ENCODE measurements at places on chromosomes 2 and 18.

- no peak for DNase-seq
These were observed 173.5 kb downstream of the MREG start for GRCh38 chr2:215839816-215840215.

DNA sequence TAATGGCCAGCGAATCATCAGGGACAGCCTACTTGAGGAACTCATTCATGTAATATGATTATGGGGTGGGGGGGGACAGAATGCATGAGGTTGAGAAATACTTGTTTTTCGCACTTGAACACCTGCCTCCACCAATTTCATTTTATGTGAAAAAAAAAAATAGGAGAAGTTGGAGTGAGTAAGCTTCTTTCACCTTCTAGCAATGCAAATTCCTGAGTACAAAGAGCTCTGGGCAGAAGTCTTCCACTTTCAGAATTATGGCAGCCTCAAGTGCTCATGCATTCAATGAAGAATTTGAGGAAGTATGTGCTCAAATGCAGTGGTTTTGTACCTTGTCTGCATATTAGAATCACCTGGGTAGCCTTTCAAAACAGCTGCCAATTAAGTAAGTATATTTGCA lies 40.1 kb upstream of the GPD2 start:
- DNase-seq = no peak

- no peak for DNase-seq
These were observed 436.8 kb upstream of the MYT1L start for GRCh38 chr2:2767837-2768236.

DNA sequence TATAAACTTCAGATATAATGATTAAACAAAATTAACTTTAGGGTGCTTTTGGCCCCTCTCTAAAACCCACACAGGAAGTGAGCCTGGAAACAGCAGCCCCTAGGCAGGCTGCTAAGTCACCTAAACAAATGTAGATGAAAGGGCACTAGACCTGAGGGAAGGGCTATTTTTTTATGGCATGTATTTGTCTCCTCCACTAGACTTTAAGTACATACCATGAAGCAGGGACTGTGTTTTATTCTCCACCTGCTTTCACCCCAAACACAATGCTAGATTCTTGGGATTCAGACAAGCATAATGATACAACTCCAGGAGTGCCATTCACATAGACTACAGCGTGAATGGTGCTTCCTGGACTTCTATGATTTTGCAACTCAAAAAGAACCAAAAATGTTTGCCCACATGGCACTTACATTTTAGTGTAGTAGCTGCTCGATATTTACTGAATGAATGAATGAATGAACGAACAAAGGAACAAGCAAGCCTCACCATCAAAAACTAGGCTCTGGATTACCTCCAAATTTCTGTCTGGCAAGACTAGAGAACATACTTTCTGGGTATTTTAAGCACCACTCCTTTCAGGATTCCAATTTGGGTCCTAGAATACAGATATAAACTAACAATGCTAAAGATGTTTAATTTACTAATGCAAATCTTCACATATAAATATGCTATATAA lies 10.1 kb downstream of the ATAD2B start:
- DNase-seq = no peak

GRCh38 chr18:45175511-45175910 lies 439.8 kb upstream of the SLC14A2 start:
- DNase-seq = no peak

GRCh38 chr18:65227970-65228369 lies 522.8 kb upstream of the CDH7 start:
- no peak for DNase-seq

DNA sequence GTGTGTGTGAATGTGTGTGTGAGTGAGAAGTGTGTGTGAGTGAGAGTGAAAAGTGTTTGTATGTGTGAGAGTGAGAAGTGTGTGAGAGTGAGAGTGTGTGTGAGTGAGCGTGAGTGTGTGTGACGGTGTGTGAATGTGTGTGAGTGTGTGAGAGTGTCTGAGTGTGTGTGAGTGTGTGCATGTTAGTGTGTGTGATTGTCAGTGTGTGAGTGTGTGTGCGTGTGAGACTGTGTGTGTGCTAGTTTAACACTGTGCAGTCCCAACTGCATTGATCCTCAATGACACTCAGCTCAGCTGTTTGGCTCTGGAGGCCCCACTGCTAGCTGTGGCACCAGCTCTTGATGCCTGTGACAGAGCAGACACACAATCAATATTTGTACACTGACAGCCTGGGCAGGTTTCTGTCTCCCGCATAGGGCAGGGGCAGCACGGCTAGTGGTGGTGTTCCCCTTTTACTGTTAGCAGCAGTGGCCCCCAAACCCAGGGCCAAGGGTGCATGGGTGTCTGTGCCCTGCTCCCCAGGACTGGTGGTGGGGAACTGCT lies 135.0 kb downstream of the INHBB start:
- no peak for DNase-seq

- DNase-seq = no peak
These were observed 193.4 kb upstream of the RMP24 start for GRCh38 chr18:35778850-35779627.

GRCh38 chr2:58664523-58665151 lies 423.5 kb upstream of the FANCL start:
- DNase-seq = no peak

DNA sequence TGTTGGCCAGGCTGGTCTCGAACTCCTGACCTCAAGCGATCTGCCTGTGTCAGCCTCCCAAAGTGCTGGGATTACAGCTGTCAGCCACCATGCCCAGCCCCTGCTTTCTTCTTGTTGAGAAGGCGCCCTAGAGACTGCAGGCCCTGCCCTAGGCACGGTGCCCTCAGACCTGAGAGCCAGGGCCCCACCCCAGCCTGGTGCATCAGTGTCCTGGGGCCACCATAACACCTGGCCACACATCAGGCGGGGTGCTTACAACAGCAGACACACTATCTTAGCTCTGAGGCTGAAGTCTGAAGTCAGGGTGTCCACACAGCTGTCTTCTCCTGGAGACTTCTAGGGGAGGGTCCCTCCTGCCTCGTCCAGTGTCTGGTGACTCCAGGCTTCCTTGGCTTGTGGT lies 120.6 kb downstream of the NDUFA10 start:
- no peak for DNase-seq

DNA sequence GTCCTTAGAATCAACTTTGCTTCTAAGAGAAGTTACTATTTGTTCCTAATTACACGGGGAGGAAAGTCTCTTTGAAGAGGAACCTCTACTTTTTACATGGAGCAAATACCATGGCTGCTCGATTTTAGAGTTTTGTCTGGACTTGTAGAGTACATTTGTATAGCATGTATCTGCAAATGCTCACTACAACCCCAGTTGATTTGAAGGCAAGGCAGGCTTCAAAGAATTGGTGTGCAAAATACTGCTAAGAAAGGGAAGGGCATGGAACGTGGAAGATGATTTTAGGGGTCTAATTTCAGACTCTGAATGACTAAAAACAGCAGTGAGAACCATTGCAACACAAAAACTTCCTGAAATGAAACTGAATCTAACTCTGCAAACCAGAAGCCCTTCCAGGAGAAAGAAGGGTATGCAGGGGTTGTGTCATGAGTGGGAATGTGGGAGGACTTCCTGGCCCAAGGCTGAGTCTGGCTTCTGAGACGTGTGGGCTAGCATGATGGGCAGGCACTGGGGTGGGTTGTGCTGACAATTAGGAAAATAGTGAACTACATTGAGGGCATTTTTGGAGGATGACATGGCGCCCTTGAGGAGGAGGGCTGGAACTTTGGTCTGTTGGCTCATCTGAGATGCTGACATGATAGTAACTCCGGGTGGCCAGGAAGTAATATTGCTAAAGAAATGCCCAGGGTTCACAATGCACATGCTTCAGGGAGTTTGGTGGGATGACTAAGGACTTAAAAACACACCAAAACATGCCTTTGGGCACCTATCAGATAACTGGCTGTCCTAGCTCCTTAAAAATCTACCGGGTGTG lies 18.9 kb upstream of the IL1R2 start:
- DNase-seq = no peak

DNA sequence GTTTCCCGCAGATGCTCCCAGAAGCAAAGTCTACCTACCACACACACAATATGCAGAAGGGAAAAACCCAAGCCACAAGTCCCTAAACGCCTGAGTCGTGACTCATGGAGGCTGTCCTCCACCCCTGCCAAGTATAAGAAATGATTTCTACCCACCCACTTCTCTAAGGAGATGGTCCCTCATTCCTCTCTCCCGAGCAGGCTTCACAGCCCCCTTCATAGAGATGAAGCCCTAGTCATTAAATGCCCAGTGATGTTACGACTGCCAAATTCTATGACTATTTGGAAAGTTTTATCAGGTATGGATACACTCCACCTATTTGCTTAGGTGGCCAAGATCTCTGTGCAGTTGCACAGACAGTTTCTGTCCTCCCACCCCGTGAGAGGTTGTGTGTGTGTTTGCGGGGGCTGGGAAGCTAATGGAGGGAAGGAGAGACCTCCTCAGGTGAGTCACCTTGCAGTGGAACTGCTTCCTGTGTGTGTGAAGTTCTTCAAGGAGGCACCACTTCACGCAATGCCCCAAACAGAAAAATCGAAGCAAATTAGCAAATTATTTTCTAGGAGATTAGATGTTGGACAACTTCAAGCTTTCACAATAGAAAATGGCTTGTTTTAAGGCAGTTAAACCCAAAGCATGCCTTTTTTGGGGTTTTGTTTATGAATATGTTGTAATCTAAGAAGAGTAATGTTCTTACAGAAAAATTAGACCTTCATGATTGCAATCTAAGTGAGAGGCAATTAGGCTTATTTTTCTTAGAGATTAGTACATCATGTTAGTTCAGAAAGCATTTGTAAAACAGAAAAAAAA lies 175.2 kb downstream of the TGIF1 start:
- no peak for DNase-seq

GRCh38 chr2:116585669-116586327 lies 1228.7 kb upstream of the DDX18 start:
- no peak for DNase-seq

GRCh38 chr2:180161415-180161814 lies 154.3 kb upstream of the CWC22 start:
- DNase-seq = no peak

GRCh38 chr18:46315161-46315560 lies 211.0 kb downstream of the HAUS1 start:
- DNase-seq = peak; percentile 42

- no peak for DNase-seq
These were observed 239.8 kb downstream of the PDE11A start for GRCh38 chr2:177832611-177833433.

DNA sequence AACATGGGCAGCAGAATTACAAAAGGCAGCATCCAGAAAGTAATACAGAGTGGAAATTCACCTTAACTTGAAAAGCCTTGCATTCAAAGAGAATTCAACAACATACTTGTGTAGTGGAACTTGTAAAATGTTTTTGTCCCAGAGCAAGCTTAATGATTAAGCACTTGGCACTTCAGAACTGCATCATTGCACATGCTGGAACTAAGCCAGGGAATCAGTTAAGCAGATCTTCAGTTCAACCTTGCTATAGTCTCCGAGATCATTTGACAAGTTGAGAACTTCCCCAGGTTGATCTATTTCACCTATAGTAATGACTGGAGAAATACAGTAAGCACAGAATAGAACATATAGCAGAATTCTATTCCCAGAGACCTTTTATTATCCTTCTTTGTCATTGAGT lies 1337.2 kb upstream of the NXPH2 start:
- DNase-seq = no peak

All from type B pancreatic cell (in vitro differentiated cells).